ENCODE measurements at places on chromosomes 6 and 20. TPM values are rescaled to one million over a fixed set of nuclear protein-coding genes. Genes with fewer than 3 reads are reported as not detected.

DNA sequence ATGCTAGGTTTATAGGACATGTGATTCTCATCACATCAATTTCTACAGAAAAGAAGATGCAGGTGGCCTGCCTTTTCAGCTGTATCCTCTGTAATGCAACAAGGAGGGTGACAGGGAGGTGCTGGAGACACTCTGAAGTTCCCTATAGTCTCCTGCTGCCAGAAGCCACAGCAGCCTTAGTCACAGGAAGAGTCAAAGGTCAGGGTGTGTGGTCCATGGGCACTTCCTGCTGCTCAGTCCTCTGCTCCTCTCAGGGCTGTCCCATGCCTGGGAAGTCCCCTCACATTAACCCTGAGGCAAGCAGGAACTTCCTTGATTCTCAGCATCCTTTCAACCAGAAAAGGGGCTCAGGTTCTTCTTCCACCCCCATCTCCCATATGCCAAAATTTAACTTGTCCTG lies 144.8 kb upstream of the FOXA2 start:
- DNase-seq = no peak

Gene PBOV1
- not detected for total RNA-seq

Gene HLA-DQA1
- total RNA-seq = not detected

DNA sequence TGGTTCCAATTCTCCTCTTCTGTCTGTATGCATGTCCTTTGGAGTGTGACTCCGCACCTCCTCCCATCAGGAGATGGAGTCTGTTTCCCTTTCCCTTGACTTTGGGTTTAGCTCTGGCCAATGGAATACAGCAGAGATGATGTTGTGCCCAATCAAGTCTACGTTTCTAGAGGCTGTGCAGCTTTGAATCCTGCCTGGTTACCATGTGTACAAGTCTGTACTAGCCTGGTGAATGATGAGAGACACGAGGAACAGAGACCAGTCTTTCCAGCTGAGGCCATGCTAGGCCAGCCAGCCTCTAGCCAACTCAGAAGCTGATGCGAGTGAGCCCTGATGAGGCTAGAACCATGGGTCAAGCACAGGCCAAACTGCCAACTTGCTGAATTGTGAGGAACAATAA lies 83.2 kb downstream of the LAMP5 start:
- DNase-seq = no peak

DNA sequence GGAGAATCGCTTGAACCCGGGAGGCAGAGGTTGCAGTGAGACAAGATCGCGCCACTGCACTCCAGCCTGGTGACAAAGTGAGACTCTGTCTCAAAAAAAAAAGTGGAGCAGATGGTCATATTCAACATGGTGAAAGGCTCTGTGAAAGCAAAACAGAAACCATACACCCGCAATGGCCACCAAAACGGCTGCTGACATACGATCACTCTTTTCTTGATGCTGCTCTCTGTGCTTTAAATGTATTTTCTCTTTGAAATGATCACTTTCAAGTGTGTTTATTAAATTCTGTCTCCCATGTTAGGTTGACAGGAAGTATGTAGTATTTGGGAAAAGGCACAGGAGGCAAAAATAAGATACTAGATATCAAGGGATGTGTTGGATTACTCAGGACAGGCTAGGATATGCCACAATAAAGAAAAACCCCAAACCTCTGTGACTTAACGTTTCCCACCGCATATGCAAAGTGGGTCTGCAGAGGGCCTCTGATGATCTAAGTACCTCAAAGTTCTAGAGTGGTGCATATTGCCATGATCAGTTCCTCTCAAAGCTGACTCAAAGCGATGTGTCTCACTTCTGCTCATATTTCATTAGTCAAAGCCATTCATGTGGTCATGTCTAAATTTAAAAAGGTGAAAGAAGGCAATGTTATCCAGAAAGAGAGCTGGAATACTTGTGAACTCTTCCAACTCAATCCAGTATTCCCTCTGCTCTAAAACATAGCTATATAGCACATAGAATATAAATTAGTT lies 155.1 kb upstream of the SOX4 start:
- no peak for DNase-seq

Gene EPPIN
- not detected for total RNA-seq

Gene TMEM244
- total RNA-seq = not detected

Gene PLAGL2
- total RNA-seq = 3.5 TPM

Gene EDN3
- 1.2 TPM for total RNA-seq

Gene DEFB132
- total RNA-seq = not detected

All from cerebellum (tissue), 4 donors.